ENCODE measurements at places on chromosomes 16 and 17. TPM values are rescaled to one million over a fixed set of nuclear protein-coding genes. Genes with fewer than 3 reads are reported as not detected.

Gene ACOX1
- total RNA-seq, result 58.2 TPM

Gene OVCA2
- total RNA-seq, result 22.2 TPM

Gene SPN
- total RNA-seq, result not detected

Gene GLP2R
- not detected for total RNA-seq

Gene KRTAP16-1
- total RNA-seq, result not detected

Gene HSF4
- total RNA-seq, result 23.0 TPM

Gene OTOP2
- not detected for total RNA-seq

Gene RAB34
- total RNA-seq, result 104 TPM

Gene TBC1D28
- total RNA-seq, result not detected

Gene PRR11
- 4.5 TPM for total RNA-seq

Gene CHST5
- not detected for total RNA-seq

Gene ADAP2
- total RNA-seq, result 3.3 TPM

Gene CCL17
- not detected for total RNA-seq

Gene ZG16
- total RNA-seq, result not detected

Gene CD79B
- not detected for total RNA-seq

Gene PDILT
- total RNA-seq, result not detected

Gene SLC12A3
- not detected for total RNA-seq

Gene TPSD1
- total RNA-seq, result not detected

Gene LRRC36
- total RNA-seq, result not detected

Gene TNP2
- total RNA-seq, result not detected

Gene KCNJ2
- 2.9 TPM for total RNA-seq

Gene MYH2
- total RNA-seq, result not detected

Gene NHLRC4
- 0.99 TPM for total RNA-seq

Gene PYDC1
- total RNA-seq, result not detected

Gene CIBAR2
- not detected for total RNA-seq

Gene ZFPM1
- total RNA-seq, result 2.8 TPM
